WTC11 (cell line): ENCODE measurements at places on chromosomes 4 and X. TPM values are rescaled to one million over a fixed set of nuclear protein-coding genes. Genes with fewer than 3 reads are reported as not detected.

DNA sequence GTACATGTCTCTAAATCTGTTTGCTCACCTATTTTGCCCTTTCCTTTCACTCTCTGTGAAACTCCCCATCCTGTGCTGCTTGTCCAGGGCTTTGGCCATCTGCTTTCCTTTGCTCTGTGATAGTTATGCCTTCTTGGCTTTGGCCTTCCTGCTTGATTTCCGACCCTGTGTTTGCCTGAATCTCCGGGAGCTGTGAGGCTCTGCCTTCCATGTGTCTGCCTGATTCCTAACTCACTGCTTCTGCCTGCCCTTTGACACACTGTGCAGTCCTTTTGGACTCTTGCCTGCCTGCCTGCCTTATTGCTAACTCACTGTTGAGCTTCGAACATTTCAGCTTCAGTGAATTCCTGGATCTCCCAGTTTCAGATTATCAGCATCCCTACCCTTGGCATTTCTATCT lies 143.1 kb downstream of the C4orf33 start:
- H3K4me1 ChIP-seq: peaks cover 11% of the 10 kb centered on the region; the same call in 1 of the 2 replicates
- H3K27me3 ChIP-seq: no peaks in the 10 kb centered on the region
- no peak overlapping the region for H3K27ac ChIP-seq
- H3K36me3 ChIP-seq: no peaks in the 10 kb centered on the region
- H3K4me3 ChIP-seq: no peak overlapping the region

Gene ZNF185
- 8.2 to 10.9 TPM (median 10.3 TPM) in 3 replicates for total RNA-seq

Gene DACH2
- total RNA-seq: 2.6 to 3.5 TPM (median 3.1 TPM) in 3 replicates

DNA sequence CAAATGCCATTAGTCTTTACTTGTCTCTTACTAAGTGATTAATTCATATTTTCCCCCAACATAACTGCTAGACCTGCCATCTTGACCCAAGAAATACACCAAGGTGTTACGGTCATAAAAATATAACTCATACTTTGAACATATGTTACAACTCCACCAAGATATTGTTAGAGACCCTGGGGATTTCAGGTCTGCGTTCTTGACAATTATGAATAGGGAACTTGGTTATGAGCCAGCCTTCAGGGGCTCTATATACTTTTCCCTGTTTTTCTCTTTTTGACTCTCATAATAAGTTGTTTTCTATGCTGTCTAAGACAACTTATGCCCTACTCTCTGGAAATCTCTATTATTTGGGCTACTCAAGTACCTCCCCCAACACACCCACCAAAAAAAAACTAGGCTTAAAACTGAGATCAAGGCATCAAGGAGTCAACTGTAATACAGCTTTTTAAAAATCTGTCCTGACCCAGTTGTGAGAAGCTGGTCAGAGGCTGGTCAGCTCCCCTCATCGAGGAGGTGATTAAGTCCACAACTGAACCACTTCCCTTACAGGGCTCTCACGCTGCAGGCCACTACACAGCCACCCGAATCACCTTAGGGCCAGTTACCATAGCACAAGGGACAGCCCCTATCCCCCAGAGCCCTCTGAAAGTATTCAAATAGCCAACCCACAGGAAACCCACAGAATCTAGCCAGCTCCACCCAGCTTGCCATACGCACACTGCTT lies 10.5 kb upstream of the TLR3 start:
- H3K36me3 ChIP-seq: peaks cover 12% of the 10 kb centered on the region; the same call in 1 of the 2 replicates
- no peak overlapping the region for H3K27ac ChIP-seq
- H3K4me3 ChIP-seq: no peak overlapping the region
- DNase-seq: no peak
- H3K4me1 ChIP-seq: peaks cover 4% of the 10 kb centered on the region

Gene G6PD
- total RNA-seq: 64.7 to 72.8 TPM (median 66.0 TPM) in 3 replicates

DNA sequence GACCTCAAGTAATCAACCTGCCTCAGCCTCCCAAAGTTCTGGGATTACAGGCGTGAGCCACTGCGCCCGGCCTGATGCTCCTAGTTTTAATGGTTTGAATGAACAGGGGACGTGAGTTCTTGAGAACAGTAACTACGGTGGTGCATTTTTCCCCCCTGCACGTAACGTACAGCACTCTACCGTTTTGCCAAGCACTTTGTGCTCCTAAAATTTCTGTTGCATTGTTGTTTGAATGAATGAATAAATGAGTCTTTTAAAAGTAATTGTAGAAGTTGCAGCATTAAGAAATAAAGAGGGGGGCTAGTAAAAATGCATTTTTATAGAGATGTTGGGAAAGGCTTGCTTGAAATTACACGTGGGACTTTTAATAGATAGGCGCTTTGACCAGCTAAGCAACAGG lies at the start of gene RPA4:
RPA4 (plus strand) TSS at position 301 of the 400 bp plus-strand sequence. CDS start 403 bp downstream, outside the sequence.
- no peak for DNase-seq
- no peaks in the 10 kb centered on the region for H3K27me3 ChIP-seq
- H3K4me1 ChIP-seq: peaks cover 2% of the 10 kb centered on the region; the same call in 1 of the 2 replicates
- H3K4me3 ChIP-seq: no peak within 1 kb of the TSS
- H3K27ac ChIP-seq: no peak within 1 kb of the TSS
- H3K36me3 ChIP-seq: no peaks in the 10 kb centered on the region

DNA sequence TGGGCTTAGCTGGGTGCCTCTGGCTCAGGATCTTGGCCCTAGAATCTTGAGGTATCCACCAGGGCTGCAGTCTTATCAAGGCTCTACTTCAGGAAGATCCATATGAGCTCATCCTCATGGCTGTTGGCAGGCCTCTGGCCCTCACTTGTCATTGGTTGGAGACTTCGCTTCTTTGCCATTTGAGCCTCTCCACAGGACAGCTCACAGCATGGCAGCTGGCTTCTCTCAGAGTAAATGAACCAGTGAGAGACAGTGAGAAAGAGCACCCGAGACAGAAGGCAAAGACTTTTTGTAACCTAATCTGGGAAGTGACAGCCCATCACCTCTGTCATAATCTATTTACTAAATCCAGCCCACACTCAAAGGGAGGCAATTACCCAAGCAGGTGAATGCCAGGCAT lies 236.8 kb downstream of the GPAT3 start:
- no peak overlapping the region for H3K4me3 ChIP-seq
- DNase-seq: no peak
- peaks cover 20% of the 10 kb centered on the region for H3K4me1 ChIP-seq
- H3K27ac ChIP-seq: no peak overlapping the region
- peaks cover 2% of the 10 kb centered on the region; the same call in 1 of the 2 replicates for H3K36me3 ChIP-seq

GRCh38 chrX:55787063-55787462 lies 69.5 kb downstream of the RRAGB start:
- no peak overlapping the region for H3K27ac ChIP-seq
- no peaks in the 10 kb centered on the region; the same call in 1 of the 2 replicates for H3K27me3 ChIP-seq
- no peak for DNase-seq

- H3K36me3 ChIP-seq: no peaks in the 10 kb centered on the region
- no peaks in the 10 kb centered on the region for H3K27me3 ChIP-seq
- H3K27ac ChIP-seq: no peak overlapping the region
- DNase-seq: no peak
Measured at GRCh38 chr4:133483600-133484246, 334.6 kb downstream of the PCDH10 start.
